ENCODE measurements at places on chromosomes 11 and 22.
A peak's percentile ranks its signal among the peaks of the same experiment; 100 is the strongest.

- DNase-seq, result no peak
Measured at GRCh38 chr22:33786149-33786548, 134.1 kb downstream of the LARGE1 start.

DNA sequence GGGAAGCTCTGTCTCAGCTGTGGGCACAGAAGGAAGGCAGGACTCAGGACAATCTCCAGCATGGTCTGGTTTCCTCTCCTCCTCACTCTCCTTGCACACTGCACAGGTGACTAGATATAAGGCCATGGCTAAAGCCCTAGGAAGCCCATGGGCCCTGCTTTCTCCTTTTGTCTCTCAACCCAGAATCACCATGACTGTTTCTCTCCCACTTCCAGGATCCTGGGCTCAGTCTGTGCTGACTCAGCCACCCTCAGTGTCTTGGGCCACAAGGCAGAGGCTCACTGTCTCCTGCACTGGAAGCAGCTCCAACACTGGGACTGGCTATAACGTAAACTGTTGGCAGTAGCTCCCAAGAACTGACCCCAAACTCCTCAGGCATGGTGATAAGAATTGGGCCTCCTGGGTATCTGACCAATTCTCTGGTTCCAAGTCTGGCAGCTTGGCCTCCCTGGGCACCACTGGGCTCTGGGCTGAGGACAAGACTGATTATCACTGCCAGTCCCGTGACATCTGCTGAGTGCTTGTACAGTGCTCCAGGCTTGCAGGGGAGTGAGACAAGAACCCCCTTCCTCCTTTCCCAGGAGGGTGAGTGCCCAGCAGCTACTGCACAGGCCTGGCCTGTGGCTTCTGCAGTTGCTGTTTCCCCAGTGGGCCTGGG lies 104.0 kb upstream of the TOP3B start:
- no peak for DNase-seq

GRCh38 chr11:8813658-8814057 lies 97.3 kb upstream of the AKIP1 start:
- peak; percentile 83 for DNase-seq

- no peak for DNase-seq
Measured at GRCh38 chr11:102464859-102465500, 12.4 kb upstream of the TMEM123 start.

DNA sequence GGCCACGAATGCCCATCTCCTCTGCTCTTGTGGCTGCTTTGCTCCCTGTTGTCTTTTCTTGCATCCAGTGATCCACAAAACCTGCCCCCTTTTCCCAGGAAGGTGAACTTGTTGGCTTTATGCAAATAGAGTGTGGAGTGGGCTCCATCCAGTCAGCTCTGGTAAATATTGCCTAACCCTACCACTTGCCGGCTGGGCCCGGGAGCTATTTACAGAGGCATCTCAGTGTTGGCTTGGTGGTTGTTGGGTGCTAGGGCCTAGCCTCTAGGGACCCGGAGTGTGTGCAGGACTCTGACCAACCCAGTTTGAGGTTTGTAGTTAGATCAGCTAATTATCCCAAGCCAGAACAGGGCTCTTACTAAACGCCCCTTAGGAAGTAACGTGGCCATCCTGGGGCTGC lies 40.8 kb upstream of the TLCD5 start:
- DNase-seq, result no peak

GRCh38 chr11:74686792-74687191 lies 44.4 kb downstream of the CHRDL2 start:
- peak; percentile 49 for DNase-seq

DNA sequence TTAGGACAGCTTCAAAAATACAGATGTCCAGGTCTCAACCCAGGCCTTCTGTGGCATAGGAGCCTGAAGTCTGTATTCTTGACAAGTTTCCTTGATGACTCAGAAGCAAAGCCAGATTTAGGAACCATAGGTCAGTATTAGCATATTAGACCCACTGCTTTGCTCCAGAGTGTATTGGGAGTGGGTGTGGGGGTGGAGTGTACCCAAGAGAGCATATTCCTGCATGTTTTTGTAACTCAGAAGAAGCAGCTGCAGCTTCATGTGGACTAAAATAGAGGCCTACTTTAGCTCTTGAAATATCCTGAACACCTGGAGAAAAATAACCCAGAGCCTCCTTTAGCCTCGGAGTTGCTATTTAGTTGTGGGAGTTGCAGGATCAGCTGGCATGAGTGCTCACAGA lies 106.7 kb downstream of the CCDC81 start:
- no peak for DNase-seq

DNA sequence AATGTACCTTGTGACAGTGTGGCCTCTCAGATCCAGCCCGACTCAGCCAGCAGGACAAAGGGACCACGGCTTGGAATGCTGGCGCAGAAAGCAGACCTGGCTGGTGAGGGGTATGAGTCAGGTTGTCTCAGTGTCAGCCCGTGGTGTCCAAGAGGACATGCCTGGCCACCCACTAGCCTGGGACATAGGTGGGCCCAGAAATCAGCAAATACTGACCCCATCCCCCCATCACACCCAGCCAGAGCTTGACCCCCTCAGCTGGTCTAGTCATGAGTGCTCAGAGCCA lies 4.5 kb downstream of the BANF1 start:
- no peak for DNase-seq

DNA sequence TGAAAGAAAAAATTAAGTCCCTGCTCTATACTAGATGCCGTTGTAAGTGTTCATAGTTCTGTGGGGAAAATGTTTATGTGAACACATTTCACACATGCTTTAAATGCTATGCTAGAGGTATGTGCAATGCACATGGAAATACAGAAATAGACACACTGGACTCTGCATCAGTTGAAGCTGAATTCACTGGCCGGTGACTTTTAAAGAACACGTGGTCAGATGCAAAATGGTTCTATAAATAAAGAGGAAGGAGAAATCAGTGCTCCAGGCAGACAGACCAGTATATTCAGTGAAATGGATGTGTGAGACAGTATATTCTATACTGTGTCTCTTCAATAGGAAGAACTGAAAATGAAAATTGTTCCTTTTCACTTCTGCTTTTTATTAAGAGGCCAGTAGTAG lies 29.9 kb downstream of the TRPC6 start:
- no peak for DNase-seq

GRCh38 chr11:91851908-91852307 lies 372.7 kb upstream of the FAT3 start:
- DNase-seq, result no peak

DNA sequence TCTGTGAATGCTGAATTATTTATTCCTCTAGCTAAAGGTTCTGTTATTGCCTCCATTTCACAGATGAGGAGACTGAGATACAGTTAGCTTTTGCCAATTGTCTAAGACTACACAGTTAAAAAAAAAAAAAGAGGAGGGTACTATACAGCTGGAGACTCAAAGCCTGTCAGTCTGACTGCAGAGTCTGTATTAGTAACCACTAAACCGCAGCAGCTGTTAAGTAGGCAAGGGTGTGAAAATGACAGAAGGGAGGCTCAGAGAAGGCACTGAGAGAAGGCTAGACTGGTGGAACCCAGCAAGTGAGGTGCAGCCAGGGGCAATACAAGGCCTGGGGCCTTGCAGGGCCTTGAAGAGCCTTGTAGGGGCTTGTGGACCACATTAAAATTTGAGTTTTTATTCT lies 181.2 kb downstream of the CSNK2A3 start:
- DNase-seq, result no peak

DNA sequence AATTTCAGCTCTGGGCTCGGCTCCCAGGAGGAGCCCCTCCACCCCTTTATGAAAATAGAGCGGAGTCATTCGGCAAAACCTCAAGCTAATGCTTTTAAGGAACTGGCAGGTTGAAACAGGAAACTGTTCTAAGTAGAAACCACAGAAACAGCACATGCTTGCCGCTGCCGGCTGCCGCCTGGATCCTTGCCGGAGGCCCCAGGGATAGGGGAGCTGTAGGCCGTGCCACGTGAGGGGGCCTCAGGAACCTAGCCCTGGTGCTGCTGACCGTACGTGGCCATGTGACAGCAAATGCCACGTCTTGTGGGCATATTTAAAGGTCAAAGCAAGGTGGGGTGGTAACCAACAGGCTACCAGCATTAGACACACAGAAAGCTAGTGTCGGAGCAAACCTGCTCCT lies 77.9 kb upstream of the TIMP3 start:
- peak; percentile 91 for DNase-seq

- no peak for DNase-seq
Measured at GRCh38 chr11:660681-661444, 23.8 kb downstream of the DRD4 start.

DNA sequence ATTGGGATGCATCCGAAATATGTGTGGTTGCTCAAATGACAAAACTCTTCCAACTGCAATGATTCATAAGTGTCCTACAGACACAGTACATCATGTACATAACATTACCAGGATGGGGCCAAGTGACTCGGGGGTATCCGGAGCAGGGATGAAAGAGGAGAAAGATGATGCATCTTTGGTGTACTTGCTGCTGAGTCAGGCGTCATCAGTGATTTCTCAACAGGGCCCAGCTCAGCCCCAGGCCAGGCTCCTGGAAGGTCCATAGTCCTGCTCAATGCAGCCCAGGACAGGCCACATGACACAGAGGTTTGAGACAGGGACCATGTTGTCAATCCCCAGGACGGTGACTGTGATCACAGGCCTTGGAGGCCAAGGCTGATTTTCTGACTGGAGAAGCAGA lies 59.3 kb downstream of the GGTLC2 start:
- DNase-seq, result no peak
